ENCODE measurements at places on chromosomes 4 and X. TPM values are rescaled to one million over a fixed set of nuclear protein-coding genes. Genes with fewer than 3 reads are reported as not detected.

DNA sequence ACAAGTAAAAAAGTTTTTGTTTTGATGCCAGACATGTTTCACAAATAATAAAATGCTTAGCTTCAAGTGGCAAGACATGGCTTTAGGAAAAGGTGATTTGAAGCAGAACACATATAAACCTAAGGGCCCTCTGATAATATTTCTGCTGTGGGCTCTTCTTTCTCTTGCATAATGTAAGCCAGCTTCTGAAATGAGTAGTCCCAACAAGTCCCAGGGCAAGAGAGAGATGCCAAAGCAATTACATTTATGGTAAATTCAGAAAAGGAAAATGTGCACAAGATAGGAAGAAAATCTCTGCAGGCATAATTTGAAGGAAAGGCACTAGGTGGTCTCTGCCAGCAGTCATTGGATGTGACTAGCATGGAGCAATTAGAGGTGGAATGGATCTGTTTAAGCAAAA lies 170.8 kb upstream of the GALNT7 start:
- DNase-seq, result no peak

DNA sequence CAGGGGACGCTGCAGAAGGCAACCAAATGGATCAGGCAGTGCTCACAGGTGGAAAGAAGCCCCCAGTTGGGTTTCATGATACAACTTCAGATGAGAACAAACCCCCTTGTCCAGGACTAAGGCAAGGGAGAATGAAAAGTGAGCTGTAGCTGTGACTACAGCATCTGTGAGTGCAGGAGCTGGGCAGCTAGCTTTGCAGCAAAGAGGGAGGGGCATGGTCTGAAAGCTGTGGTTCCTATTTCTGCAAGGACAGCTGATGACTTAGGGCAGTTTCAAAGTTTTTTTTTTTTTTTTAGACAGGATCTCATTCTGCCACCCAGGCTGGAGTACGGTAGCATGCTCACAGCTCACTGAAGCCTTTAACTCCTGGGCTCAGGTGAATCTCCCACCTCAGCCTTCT lies 1317.4 kb upstream of the DIAPH2 start:
- no peak for DNase-seq

DNA sequence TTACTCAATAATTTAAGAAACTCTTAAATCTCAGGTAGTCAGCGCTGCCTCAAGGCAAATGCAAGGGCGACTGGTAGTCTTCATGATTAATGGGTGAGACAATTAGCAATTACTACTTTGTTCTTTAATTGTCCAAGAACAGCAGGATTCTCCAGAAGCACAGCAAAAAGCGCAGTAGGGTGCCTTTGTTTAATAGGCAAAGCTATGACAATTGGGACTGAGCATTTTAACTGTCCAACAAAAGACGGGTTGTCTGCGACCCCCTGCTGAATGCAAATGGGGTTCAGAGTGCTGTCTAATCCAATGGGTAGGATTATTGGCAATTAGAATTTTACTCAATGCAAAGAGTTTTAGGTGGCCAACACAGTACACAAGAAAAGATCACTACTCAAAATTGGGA lies 286.1 kb downstream of the CHIC1 start:
- no peak for DNase-seq

DNA sequence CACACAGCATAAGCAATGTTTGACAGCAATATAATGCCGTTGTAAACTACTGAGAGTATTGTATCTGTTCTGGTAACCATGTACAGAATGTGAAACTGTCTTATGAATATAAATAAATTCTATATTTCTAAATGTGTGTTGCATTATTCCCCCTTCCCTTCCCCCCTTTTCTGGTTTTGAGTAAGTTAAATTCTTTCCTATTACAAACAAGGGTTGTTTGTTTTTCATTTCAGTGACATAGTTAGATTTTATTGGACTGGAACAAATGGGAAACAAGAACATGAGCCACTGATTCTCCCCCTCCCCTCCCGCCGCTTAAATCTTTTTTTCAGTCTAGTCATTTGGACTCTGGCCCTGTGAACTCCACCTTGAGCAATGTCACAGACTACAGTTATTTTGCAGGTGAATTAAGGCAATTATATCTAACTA lies 69.8 kb downstream of the GPAT3 start:
- no peak for DNase-seq

DNA sequence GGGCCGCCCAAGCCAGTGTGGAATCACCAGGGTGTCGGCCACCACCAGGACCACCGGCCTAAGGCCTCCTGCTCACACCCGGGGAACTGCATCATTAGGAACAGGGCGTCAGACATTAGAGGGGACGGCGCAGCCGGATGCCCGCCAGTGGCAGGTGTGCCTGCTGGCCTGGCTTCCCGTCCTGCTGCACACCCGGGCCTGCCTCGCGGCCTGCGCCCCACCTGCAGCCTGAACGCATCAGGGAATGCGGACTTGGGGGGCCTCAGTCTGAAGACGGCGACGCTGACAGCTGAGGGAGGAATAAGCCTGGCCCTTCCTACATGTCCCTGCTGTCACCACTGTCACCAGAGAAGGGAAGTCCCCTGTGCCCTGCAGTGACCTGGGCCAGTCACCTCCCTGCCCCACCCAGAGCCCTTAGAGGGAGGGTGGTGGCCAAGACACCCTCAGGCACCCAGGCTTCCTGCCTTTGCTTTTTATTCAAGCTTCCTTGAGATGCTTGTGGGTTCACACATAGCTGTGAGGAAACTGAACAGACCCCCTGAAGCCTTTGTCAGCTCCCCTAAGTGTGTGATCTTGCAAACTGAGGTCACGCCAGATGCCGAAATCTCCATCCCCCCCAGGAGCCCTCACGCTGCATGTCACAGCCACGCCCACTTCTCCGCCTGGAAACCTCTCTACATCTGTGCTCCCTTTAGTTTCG lies 3.2 kb downstream of the DGKQ start:
- DNase-seq, result no peak

DNA sequence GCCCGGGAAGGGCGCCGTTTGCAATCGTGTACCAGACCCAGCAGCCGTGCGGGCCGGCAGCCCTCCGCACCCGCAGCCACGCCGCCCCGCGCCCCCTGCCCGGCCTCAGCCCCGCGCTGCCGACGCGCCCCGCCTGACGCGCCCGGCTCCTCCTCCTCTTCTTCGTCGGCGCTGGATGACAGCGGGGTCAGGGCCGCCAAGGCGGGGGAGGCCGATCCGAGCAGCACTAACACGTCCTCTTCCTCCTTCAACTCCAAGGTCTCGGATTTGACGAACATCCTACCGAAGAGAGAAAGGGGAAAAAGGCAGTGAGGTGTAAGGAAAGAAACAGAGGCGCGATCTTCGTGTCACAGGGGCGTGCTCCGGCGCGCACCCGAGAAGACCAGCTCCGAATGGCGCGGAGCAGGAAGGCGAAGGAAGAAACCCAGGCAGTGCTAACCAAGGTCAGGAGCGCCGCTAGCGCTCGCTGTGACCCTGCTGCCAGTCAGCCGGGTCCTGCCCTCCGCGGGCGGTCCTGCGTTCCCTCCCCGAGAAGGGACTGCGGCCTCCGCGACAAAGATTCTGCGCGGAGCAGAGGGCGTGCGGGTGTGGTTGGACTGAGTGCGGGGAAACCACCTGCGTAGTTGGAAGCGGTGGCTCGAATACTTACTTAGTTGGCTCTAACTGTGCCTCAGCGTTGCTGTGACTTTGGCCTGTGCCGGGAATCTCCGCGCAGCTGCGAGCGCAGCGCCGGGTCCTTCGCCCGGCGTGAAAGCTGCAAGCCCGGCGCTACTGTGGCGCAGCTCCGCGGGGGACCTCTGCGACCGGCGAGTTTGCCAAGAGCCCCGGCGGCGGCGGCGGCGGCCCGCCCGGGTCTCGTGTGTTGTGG lies 548 bp downstream of the NEUROG2 start:
- DNase-seq, result no peak

- no peak for DNase-seq
These were observed 15.3 kb upstream of the TADA2B start for GRCh38 chr4:7027913-7028312.

Gene MECP2
- polyA plus RNA-seq, result 17.9 TPM

Gene SFRP2
- not detected for polyA plus RNA-seq
